Activated naive CD4-positive, alpha-beta T cell treated with Interleukin-2 at 50 U/mL for 16 hours (primary cell): ENCODE measurements at places on chromosomes 2 and 18.

GRCh38 chr2:122749405-122749804 is 994.0 kb downstream of the TSN start:
- no peak for DNase-seq

- peak; percentile 79 for DNase-seq
Measured at GRCh38 chr2:37925063-37925897, at the start of gene RMDN2. Gene RMDN2 (plus strand): TSS chr2:37925287. CDS start chr2:37929278, 3,991 bp downstream.

GRCh38 chr2:24330161-24330560 is 30.2 kb downstream of the ITSN2 start:
- DNase-seq, result no peak

DNA sequence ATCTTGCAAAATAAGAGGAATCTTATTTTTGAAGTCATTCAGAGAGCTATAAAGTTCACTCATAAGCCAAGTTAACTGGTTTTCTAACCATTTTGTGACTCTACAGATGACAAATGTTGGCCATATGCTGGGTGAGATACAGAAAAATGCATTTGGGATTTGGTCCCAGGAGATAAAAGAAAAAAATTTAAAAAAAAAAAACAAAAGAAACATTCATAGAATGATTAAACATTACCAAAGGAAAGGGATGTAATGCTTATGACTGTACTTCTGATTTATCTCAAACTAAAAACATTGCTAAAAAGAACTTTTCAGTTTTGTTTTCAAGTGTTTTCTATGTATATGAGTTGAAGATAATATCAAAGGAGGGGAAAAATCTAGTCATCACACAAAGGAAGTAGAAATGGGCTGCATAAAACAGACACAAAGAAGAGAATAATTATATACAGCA is 43.1 kb downstream of the PELI1 start:
- no peak for DNase-seq

DNA sequence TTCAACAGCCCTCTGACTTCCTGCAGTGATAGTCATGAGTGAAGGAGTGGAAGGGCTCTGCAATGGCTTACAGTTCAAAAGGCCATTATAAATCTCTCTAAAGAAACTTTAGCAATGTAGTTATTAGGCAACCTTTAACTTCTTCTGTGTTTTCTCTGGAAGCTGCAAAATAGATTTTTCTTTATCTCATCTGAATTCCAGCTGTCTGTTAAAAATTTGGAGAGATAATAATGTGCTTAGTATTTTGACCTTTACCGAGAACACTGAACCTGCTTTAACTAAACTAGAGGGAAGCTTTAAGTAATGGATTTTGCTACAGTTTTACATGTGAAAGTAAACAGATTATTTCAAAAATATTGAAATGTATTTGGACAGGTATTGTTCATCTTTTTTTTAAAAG is 847.9 kb downstream of the ERBB4 start:
- no peak for DNase-seq

GRCh38 chr2:1744446-1745170 is at the start of gene PXDN:
Gene PXDN (minus strand): TSS chr2:1744515. CDS start chr2:1744455, 60 bp downstream.
- DNase-seq, result no peak

GRCh38 chr2:139366681-139367080 is 586.5 kb upstream of the NXPH2 start:
- DNase-seq, result no peak

- no peak for DNase-seq
Measured at GRCh38 chr2:23793476-23793875, 133.4 kb downstream of the ATAD2B start.

GRCh38 chr2:50975546-50975945 is 56.4 kb downstream of the NRXN1 start:
- DNase-seq, result no peak

- no peak for DNase-seq
Measured at GRCh38 chr2:45176390-45176789, 167.1 kb upstream of the SIX2 start.

DNA sequence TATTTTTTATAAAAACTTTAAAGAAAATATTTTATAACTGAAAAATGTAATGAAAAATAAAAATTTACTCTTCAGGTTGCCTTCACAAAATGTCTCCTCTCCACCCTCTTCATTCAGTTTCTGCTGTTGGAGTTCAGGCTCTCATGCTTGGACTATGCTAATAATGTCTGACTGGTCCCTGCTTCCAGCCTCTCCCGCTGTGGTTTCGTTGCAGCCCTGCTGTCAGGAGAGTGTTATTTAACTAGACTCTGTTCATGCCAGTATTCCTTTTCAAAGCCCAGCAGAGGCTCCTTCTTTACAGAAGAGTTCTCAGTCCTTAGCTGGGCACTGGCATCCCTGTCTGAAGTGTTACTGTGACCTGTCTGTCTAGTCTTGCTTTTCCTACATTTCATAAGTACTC is 40.4 kb downstream of the CLIP4 start:
- no peak for DNase-seq

GRCh38 chr2:127155947-127156346 is 49.0 kb upstream of the BIN1 start:
- DNase-seq, result no peak

- no peak for DNase-seq
Measured at GRCh38 chr2:65015731-65016130, 26.5 kb downstream of the SLC1A4 start.
